ENCODE measurements at places on chromosomes 6 and 20. TPM values are rescaled to one million over a fixed set of nuclear protein-coding genes. Genes with fewer than 3 reads are reported as not detected.

DNA sequence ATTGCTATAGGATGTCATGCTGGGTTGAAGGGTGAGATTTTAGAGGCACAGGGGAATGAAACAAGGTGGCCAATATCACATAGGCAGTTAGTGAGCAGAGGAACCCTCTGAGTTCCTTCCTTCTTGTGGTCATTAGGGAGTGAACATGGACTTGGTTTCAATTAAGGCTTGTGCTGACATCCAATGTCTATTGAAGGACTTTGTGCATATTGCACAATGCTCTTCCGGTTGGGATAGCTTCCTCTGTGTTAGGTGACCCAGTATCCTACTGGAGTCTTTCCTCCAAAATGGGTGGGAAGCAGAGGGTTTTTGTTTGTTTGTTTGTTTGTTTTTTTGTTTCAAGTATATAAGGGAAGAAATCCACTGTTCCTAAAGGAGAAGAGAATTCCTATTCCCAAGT, 98.5 kb downstream of the HDGFL1 start:
- DNase-seq = no peak

- DNase-seq = no peak
Measured at GRCh38 chr6:165774903-165775601, 112.0 kb upstream of the PDE10A start.

- DNase-seq = no peak
Measured at GRCh38 chr6:80403365-80403764, 296.9 kb downstream of the BCKDHB start.

DNA sequence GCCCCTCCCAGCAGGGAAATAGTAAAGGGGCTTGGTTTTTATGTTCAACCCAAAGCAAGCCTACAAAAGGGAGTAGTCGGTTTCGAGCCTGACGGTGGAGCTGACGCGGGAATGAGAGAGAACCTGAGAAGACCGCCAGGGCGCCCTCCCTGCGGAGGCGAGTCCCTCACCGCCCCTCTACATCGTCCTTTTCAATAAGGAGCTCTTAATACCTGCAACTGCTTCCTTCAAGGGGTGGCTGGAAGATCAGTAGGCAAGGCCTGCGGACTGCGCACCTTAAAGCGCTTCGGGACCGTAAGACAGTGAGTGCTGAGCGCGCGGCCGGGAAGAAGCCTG, 709 bp upstream of the ZNF76 start:
- peak; percentile 83 for DNase-seq

GRCh38 chr6:116528780-116529179, 16.7 kb downstream of the TRAPPC3L start:
- DNase-seq = no peak

The RPS10 gene
- total RNA-seq = 1,993 TPM

The SLC2A10 gene
- total RNA-seq = 47.4 TPM

Data from osteoblast (primary cell).